ENCODE measurements at places on chromosomes 7 and 10.
A peak's percentile ranks its signal among the peaks of the same experiment; 100 is the strongest.

DNA sequence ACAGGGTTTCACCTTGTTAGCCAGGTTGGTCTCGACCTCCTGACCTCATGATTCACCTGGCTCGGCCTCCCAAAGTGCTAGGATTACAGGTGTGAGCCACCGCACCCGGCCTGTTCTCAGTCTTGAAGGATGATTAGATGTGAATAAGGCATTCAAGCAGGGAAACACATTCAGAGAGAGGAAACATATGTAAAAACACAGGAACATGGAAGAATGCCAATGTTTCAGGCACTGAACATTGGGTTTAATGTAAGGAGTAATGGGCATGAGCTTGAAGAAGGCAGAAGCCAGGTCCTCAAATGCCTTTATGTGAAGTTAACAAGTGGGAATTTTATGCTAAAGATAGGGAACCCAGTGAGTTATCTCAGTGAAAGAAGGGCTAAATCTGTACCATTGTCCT, 74.3 kb downstream of the ARL4A start:
- no peak for DNase-seq

GRCh38 chr7:36497775-36498174, 108.1 kb downstream of the ANLN start:
- DNase-seq = no peak

GRCh38 chr10:73424478-73424877, 8.9 kb downstream of the MSS51 start:
- no peak for DNase-seq

DNA sequence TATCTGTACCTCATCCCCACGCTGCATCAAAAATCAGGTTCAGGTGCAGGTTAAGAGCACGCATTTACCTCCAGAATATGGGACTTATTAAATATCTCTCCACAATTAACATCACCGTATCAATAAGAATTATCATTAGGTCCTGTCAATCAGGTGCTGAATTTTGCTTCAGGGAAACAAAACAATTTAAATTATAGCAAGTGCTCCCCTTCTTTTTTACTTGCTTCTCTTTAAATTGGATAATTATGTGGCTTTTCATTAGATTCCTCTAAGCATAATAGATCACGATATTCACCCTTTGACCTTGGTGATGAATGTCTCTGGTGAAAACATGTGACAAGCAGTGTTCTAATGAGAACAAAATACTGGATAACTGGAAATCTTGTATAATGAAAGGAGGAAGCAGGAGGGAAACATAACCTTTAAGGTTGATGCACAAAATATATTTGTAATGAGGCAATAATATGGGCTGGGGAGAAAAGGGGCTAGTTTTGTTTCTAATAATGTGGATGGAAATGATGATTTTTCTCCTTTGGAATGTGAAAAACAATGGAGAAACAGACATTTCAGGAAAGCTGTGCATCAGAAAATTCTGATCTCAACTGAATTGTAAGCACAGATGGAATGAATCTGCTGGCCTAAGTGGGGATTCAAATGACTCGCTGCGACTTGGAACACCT, 166.9 kb downstream of the SNX10 start:
- no peak for DNase-seq

DNA sequence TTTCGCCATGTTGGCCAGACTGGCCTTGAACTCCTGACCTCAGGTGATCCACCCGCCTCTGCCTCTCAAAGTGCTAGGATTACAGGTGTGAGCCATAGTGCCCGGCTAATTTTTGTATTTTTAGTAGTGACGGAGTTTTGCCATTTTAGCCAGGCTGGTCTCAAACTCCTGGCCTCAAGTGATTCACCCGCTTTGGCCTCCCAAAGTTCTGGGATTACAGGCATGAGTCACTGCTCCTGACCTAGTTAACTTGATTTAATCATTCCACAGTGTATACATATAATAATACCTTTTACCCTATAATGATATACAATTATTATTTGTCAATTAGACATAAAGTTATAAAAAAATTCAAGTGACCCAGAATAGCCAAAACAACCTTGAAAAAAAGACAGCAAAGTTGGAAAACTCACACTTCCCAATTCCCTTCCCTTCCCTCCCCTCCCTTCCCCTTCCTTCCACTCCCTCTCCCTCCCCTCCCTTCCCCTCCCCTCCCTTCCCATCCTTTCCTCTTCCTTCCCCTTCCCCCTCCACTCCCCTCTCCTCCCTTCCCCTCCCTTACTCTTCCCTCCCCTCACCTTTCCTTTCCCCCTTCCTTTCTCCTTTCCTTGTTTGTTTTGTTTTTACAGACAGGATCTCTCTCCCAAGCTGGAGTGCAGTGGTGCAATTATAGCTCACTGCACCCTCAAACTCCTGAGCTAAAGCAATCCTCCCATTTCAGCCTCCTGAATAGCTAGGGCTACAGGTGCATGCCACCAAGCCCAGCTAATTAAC, 14.8 kb upstream of the ZMIZ2 start:
- no peak for DNase-seq

DNA sequence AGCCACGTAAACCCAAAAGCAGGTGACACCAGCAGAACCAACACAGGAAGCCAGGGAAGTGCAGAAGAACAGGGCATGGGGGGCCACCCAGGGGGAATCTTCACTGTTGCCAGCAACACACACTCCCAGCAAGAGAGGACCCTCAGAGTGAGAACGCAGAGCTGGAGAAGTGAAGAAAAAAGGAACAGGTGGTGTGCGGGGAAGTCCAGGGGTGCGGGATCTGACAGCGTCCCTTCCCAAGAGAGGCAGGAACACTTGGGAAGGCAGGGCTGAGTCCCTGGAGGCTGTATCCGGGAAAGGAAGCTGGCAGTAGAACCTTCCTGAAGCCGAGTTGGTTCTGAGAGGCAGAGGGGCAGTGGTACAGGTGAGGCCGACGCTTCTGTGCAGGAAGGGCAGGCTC, 27.7 kb downstream of the AGAP4 start:
- DNase-seq = no peak

GRCh38 chr7:70741666-70742065, 390.3 kb upstream of the GALNT17 start:
- no peak for DNase-seq

GRCh38 chr10:97494863-97495506, 3.2 kb downstream of the MMS19 start:
- no peak for DNase-seq

DNA sequence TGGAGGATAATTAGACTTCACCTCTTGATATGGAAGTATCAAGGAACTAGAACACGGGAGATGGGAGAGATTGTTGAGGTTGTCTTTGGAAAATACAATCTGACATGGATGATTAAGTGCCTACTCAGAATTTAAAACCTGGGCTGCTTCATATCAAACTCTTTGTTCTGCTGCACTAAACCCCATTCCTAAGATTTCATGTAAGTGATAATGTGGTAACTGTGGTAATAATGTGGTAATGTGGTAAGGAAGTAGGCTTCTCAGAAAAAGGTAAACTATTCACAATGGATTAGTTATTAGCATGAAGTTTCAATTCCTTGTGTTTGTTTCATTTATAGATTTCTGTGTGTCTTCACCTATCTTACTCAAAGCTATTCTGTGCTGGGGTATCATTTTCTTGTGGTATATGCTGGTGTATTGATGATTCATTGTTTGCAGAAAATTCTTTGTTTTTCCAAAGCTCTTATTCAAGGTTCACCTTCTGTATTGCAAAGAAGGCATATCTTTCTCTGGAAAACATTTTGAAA, 129.9 kb upstream of the TAC1 start:
- no peak for DNase-seq

GRCh38 chr7:155381852-155382801, 75.8 kb upstream of the EN2 start:
- DNase-seq = no peak

DNA sequence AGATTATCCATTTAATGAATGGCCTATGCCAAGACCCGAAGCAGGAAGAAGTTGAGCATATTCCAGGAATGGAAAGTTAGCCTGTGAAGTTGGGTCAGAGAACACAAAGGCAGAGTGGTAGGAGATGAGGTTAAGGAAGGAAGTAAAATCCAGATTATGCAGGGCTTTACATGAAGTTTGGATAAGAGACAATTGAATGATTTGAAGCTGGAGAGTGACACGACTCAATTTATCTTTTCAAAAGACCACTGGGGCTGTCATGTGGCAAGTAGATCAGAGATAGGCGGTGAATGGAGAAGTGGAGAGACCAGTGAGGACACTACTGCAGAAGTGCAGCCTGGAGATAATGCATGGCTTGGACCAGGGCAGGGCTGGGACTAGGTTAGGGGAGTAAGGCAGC, 7.2 kb upstream of the CNOT4 start:
- DNase-seq = no peak

GRCh38 chr10:77967611-77968022, 41.1 kb upstream of the DLG5 start:
- no peak for DNase-seq

DNA sequence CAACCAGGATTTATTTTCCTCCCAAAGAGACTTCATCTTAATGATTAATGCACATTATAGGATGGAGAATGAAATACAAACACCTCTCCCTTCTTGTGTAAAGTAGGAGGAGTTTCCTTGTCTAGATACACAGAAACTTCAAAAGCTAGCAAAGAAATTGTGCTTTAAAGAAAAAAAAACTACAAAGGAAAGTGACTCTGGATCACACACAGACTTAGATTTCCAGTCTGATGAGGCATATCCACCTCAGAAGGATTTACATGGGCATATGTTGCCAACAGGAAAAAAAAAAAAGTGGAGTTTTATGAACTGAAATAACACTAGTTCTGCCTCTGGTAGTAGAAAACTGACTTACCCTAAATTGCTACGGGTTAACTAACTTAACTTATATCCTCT, 449.6 kb downstream of the KCNMA1 start:
- no peak for DNase-seq

DNA sequence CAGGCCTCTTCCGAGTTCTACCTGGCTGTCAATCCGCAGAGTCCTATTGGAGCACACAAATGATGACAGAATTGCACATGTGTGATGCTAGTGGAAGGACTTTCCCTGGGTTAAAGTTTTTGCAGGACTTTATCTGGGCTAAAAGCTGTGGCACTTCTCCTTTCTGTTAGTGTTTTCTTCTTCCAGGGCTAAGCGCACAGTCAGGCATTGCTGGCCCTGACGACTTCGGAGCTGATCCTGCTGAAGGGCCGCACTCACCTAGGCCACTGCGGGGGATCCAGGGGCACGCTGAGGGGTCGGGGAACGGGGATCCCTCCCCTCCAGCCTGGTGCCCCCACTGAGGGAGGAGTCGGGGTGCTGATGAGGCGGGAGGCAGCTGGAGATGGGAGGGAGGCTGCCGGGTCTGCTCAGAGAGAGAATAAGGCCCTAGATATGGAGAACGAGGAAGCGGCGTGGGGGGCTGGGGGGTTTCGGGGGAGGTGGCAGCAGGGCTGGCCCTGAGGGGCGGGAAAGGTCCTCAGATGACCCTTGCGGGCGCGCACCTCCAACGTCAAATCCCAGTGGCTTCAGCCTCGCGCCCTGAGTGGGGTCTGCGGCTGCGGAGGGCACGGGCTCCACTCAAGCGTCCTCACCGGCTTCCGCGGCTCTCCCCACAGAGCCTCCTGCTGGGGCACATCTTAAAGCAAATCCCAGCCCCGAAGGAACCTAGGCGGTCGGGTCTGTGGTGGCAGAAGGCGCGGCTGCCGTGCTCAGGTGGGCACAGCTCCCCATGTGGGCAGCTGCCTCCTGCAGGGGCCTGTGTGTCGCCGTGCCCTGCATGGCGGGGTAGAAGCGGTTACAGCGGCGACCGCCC, 30.9 kb downstream of the AGR3 start:
- DNase-seq = no peak

DNA sequence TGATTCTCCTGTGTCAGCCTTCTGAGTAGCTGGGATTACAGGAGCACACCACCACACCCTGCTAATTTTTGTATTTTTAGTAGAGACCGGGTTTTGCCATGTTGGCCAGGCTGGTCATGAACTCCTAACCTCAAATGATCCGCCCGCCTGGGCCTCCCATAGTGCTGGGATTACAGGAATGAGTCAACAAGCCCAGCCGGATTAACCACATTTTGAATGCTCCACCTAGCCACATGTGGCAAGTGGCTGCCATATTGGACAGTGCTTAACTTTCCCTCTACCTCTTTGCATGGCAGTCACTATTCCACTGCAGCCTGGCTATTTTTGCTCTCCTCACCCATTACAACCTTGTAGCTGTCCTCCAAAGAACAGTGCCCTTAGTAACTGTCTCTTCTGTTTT, 160.1 kb downstream of the GATA3 start:
- no peak for DNase-seq

GRCh38 chr10:72316748-72317435, 37.8 kb downstream of the DNAJB12 start:
- peak; percentile 25 for DNase-seq

DNA sequence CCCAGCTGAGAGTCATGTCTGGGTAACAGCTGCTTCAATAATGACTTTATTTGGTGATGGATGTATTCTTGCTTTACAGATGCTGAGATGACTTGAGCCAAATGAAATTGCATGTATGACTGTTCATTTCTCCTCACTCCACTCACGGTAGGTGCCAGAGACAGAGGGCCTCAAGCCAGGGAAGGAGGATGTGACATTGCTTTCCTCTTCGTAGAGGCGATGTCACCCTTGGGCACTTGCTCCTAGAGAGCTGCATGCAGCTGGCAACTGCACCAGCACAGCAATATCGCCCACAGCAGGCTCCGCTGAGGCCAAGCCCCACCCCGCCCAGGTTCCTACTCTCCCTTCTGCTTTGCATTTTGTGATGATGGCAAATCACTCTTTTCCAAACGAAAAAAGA, 116.6 kb upstream of the AOAH start:
- no peak for DNase-seq

DNA sequence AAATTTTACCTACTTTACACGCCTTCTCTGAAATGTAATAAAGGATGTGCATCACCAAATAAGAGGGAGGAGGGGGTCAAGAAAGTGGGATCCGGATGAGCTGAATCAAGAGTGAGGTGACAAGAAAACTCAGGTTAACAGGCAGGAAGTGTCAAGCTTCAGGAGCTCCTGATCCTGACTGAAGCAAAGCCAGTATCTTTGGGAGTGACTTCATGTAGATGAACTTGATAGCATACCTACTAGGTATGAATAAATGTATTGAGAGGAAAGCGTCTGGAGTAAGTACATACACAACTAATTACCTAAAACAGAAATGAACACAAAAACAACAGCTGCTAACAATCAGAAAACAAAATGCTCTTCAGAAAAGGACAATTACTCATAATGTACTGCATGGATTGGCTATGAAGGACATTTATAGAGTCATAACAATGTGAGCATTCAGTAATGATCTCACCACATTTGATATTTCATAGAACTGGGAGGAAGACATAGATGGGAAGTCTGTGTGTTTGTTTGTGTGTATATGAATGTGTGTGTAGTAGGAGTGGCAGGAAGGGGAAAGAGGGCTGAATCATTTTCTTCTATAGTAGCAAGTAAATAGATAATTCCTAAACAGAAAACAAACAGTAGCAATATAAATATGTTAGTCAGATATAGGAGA, 29.4 kb downstream of the PRKG1 start:
- DNase-seq = no peak

- DNase-seq = no peak
These were observed 131.9 kb downstream of the SRPK2 start for GRCh38 chr7:105256761-105257231.

- DNase-seq = no peak
These were observed at the start of gene ADAP1 for GRCh38 chr7:954330-955238. ADAP1 (minus strand) TSS chr7:954680; CDS start chr7:954477, 203 bp downstream.

- no peak for DNase-seq
These were observed 327.0 kb downstream of the RNLS start for GRCh38 chr10:88256013-88256680.

Measured in substantia nigra (tissue), 51 donors.